Fibroblast of the conjunctiva (primary cell): ENCODE measurements at places on chromosomes 1 and 21.

DNA sequence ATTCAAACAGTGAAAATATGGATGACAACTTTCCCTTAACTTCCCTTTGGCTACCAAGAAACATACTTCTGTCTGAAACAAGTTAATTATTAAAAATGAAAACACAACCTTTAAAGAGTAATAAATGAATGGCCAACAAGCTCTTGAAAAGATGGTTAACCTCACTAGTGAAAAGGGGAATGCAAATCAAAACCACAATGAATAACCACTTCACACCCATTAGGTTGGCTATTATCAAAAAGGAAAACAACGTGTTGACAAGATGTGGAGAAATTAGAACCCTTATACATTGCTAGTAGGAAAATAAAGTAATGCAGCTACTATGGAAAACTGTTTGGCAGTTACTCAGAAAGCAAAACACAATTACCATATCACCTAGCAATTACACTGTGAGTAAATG, 14.1 kb downstream of the COP1 start:
- no peak for DNase-seq

DNA sequence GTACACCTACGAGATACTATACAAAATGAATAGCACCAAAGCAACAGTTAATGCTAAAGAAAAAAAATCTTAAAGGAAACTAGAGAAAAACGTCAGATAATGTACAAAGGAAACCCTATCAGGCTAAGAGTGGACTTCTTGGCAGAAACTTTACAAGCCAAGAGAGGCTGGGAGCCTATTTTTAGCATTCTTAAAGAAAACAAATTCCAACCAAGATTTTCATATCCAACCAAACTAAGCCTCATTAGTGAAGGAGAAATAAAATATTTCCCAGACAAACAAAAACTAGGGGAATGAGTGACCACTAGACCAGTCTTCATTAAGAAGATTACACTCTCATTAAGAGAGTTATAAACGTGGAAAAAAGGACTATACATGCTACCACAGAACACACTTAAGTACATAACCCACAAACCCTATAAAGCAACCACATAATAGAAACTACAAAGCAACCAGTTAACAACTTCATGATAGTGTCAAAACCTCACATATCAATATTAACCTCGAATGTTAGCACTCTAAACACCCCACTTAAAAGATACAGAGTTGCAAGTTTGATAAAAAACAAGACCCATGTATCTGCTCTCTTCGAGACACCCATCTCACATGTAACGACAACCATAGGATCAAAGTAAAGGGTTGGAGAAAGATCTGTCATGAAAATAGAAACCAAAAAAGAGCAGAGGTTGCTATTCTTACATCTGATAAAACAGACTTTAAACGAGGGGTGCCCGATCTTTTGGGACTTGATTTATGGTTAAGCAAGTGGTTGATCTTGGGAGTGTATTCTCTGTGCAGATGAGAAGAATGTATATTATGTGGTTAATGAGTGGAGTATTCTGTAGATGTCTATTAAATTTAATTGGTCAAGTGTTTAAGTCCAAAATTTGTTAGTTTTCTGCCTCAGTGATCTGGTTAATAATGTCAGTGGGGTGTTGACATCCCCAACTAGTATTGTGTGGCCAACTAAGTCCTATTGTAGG, 1301.4 kb downstream of the PLA2G4A start:
- DNase-seq, result no peak

DNA sequence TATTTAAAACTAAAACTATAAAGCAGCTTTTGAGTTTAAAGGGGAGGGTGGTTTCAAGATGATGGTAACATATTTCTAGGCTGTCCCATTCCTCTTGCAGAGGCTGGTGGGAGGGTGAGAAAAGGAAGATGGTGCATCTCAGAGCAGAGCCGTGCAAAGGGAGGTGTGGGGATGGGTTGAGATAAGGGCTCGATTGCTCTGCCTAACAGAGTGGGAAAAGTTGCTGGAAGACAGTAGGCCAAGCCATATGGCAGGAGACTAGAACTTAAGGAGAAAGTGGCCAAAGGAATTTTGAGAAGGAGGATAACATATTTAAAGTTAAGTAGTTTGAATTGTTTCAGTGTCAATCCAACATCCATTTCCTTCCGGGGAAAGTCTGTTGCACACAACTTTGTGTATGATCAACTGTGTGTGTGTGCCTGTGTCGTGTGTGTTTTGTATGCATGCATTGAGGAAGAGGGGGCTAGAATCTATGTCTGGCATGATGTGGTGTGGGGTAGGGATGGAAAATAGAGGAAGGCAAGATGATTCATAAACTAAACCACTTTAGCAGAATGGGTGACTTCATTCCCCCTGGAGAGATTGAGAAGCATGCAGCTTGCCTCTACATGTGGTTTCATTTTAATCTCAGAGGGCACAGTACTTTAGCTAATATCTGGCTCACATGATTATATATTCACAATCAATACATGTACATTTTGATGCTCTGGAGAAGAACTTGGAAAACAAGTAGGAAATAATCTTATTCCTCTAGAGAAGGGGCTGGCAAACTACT, 145.0 kb upstream of the DNAH14 start:
- DNase-seq, result peak; percentile 40

- no peak for DNase-seq
These were observed 219.0 kb upstream of the L1TD1 start for GRCh38 chr1:61975638-61976037.

DNA sequence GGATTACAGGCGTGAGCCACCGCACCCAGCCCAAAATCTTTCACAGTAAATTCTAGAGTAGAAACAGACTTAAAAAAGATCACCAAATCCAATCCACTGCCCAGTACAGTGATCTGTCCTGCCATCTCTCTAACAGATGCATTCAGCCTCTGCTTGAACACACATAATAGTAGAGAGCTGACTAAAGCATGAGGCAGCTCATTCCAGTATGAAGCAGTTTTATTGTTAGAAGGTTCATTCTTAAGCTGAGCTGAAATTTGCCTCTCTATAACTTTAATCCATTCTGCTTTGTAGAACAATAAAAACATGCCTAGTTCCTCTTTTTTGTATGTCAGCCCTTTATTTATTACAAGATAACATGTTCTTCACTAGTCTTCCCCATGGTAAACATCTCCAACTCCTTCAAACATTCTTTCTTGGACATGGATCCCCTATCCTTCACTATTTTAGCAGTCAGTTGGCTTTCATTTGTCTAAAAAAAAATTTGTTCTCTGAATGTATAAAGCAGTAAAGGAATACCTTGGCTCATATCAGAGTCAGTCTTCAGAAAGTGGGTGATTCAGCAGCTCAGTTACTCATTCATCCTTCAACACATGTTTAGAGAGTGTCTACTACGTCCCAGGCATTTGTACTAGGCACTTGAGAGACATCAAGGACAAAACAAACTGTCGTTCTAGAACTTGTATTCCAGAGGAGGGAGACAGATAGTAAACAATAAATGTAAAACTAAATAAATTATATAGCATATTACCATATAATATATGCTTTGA, 10.7 kb upstream of the PTBP2 start:
- DNase-seq, result no peak

DNA sequence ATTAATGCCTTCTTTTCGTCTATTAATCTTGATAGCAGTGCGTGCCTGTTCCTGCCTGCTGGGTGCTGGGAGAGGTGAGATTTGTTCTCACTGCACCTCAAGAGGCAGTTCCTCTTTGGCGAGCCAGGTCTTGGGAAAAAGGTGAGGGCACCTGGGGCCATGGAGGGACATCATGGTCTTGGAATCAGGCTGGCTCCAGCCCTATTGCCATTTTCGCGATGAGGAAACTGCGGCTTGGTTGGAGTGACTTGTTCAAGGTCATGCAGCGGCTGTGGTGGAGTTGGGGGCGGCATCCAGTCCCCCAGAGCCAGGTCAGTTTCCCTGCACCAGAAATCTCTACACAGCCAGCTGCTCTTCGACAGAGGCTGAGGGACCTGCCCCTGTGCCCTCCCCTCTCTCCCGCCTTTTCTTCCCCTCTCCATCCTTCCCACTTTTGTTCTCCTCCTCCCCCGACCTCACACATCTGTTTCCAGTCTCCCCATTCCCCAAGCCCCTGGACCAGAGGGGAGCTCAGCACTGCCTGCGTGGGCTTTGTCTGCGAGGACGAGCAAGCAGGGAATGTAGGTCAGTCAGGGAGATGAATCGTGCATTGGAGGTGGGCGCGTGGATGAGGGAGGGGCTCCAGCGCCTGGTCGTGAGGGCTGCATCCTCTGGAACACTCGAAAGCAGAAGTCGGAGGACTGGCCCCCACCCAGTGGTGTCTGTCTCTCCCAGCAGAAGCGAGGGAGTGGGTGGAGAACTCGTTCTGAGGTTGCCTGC, 135.1 kb downstream of the ACTL8 start:
- DNase-seq, result no peak

DNA sequence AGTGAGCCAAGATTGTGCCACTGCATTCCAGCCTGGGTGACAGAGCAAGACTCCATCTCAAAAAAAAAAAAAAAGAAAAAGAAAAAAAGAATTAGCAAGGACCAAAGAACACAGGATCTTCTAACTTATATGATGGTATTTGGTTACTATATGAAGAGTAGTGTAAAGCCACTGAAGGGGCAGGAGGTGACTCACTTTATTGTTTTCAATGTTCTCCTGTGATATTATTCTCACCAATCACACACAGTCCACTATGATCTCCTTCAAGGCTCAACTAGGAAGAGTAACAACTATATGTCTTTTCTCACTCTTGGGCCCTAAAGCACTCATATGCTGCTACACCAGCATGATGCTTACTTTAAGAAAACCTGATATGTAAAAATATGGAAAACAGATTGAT, 26.7 kb downstream of the RC3H1 start:
- DNase-seq, result no peak

GRCh38 chr21:45844181-45844580, 137.4 kb upstream of the COL6A1 start:
- DNase-seq, result no peak

DNA sequence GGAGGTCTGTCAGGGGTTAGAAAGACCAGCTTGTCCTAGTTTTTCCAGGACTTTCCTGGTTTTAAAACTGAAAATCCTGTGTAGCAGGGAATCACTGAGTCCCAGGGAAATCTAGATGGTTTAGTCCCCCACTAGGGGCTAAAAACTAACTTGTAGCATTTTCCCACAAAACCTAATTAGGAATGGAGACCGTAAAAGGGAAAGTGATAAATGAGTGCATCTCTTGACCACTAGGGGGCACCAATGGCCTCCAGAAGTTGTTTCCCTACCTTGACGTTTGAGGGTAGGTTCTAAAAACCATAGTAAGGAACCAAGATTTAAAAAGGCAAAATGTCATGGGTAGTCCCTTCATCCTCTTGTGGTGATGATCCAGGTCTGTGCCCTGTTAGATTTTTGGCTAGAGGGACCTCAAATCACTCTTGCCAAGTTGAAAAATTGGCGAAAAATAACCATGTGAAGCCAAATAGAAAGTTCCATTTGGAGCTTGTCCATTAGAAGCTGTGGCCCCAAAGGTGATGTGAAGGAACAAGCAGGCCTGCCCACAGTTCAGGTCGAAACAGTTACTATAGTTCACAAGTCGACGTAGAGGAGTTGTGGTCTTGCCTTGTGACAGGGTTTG, 24.5 kb downstream of the CLIC6 start:
- DNase-seq, result peak; percentile 59

DNA sequence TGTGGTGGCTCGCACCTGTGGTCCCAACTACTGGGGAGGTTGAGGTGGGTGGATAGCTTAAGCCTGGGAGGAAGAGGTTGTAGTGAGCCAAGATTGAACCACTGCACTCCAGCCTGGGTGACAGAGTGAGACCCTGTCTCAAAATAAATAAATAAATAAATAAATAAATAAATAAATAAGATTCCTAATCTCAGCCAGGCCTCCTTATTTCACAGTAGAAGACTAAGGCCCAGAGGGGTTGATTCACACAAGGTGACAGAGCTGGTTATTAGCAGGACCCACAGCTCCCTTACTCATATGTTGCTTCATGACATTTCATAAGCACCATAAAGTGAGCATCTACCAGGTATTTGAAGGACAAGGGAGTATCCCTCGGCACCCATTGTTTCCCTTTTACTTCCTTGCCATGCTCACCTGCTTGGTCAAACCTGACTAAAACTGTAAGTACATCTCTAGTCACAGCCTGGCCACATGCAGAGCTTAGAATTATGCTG, 32.7 kb downstream of the ALG14 start:
- no peak for DNase-seq

DNA sequence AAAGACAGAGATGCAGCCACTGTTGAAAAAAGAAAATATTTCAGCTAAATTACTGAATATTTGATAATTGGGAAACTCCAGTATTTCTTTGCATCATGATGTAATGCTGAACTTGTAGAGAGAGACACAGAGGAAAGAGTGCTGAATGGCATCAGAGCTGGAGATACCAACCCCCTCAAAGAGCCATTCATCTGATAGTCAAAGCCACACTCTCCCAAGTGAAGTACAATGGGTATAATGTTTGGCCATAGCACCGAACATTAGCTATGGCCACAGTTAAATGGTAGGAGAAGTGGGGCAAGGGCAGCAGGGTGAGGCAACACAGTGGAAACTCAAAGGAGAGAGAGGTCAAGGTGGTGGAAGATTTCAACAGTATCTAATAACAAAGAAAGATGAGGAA, 107.5 kb upstream of the TNFSF4 start:
- DNase-seq, result no peak

DNA sequence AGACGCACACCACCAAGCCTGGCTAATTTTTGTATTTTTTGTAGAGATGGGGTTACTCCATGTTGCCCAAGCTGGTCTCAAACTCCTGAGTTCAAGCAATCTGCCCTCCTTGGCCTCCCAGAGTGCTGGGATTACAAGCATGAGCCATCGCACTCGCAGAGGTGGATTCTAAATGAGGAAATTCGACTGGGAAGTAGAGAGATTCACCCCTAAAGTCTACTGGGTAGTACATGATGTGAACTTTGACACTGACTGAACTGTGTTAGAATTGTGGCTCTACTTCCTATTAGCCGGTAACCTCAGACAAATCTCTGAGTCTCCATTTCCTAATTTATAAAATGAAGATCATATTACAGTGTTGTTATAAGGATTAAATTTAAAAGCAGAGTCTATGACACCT, 276.0 kb upstream of the NR5A2 start:
- DNase-seq, result no peak

GRCh38 chr1:75522389-75522788, 88.5 kb downstream of the SLC44A5 start:
- DNase-seq, result no peak

DNA sequence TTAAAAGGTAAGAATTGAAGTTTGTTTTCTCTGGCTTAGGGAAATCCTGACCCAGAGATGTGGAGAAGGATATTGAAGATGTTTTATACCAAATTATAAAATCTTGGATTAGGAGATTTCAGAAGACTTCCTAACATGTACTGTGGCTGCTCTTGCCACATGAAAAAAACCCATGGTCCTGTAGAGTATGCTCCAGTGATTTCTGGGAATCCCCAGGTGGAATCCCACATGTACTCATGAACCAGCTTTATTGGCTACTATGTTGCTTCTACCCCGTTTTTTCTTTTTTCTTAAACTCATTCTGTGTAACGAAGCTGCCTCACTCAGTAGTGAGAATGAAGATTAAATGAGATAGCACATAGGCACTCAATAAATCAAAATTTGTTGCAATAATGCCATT, 132.7 kb upstream of the SGIP1 start:
- DNase-seq, result no peak

- no peak for DNase-seq
These were observed 306.0 kb upstream of the SGIP1 start for GRCh38 chr1:66227966-66228365.

GRCh38 chr1:107570768-107571167, 394.2 kb downstream of the VAV3 start:
- DNase-seq, result no peak
